ENCODE measurements at places on chromosomes 12 and 14.
A peak's percentile ranks its signal among the peaks of the same experiment; 100 is the strongest.

- no peak for DNase-seq
Observed at GRCh38 chr12:79546466-79547043, 144.2 kb downstream of the PAWR start.

GRCh38 chr12:81968421-81968820 lies 209.3 kb upstream of the PPFIA2 start:
- DNase-seq, result no peak

DNA sequence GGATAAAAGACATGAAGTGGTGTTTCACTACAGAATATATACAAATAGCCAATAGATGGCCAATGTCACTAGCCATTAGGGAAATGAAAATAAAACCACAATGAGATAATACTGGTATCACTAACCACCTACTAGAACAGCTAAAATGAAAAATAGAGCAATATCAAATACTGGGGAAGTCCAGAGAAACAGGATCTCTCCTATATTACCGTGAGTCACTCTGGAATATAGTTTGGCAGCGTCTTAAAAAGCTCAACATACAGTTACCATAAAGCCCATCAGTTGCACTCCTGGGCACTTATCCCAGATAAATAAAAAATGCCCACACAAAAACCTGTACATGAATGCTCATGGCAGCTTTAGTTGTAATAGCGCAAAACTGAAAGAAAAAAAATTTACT lies 101.7 kb downstream of the TMTC1 start:
- DNase-seq, result no peak

DNA sequence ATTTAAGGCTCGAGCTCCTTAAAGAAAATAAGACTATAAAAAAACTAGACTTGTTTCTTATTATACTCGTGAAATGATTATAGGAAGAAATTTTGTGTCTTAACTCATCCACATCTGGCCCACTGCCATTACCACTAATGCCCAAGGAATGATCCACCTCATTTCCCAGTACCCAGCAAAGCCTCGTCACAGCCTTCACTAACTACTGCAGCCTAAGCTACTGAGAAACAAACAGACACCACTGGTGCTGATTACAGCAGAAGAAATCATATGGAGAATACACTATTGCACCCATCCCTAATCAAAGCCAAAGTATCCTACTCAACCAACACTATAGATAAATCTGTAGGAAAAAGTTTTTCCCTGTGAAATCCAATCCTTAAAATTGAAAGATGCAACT lies 205.3 kb upstream of the NAV3 start:
- DNase-seq, result no peak

DNA sequence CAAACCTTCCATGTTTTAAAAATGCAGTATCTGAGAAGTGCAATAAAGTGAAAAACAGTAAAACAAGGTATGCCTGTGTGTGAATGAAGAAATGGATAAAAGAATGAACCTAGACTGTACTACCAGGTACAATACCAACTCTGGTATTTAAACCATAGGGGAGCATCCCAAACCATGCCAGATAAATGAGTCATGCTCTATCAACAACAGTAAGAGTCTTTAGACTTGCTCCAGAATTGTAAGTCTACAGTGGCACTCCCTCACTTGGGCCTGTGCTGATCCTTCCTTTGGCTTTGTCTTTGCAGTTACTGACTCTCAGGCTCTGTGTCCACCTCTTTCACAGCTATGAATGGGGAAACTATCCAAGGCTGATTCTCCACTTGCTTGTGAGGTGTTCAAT lies 38.1 kb downstream of the BBS10 start:
- DNase-seq, result no peak

GRCh38 chr14:68961781-68962584 lies 17.1 kb downstream of the ACTN1 start:
- DNase-seq, result no peak

DNA sequence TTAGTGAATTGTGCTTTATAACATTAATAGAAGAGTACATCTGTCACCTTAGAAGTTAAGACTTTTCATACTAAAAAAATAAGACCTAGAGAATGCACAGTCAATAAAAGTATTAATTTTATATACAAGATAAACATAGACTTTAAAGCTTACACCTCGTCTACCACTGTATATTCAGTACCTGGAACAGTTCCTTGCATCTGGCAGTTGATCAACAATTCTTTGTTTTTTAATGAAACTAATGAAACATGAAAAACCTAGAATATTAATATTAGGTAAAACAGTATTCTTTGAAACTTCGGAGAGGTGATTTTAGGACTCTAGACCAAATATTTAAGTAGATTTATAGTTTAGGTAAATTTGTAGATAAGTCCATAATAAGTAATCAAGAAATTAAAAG lies 4.3 kb downstream of the GOLT1B start:
- no peak for DNase-seq

- peak; percentile 73 for DNase-seq
Observed at GRCh38 chr12:108950991-108951739, 69.7 kb downstream of the SVOP start.

DNA sequence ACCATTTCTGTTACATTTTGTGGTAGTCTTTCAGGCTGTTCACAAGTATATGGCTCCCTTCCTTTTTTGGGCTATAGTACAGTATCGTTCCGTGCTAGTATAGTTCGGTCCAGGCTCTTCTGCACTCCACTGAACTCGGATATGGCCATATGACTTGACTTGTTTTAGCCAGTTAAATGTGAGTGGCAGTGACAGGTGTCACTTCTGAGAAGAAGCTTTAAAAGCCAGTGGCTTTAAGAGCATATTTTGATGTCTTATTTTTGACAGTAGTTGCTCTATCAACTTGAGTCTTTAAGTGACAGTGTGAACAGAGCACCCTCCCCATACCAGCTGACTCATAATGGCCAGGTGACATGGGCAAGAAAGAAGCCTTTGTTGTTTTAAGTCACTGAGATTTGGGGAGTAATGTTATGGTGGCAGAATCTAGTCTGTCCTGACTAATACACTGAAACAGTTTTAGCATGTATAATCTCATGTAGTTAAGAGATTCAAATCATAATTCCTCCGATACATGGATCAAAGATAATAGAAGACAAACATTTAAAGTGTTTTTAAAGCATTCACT lies 64.6 kb downstream of the ANO4 start:
- DNase-seq, result no peak

GRCh38 chr14:75427126-75427481 lies 718 bp upstream of the JDP2 start:
- no peak for DNase-seq

- DNase-seq, result no peak
Observed at GRCh38 chr12:74790931-74791330, 253.3 kb downstream of the ATXN7L3B start.

DNA sequence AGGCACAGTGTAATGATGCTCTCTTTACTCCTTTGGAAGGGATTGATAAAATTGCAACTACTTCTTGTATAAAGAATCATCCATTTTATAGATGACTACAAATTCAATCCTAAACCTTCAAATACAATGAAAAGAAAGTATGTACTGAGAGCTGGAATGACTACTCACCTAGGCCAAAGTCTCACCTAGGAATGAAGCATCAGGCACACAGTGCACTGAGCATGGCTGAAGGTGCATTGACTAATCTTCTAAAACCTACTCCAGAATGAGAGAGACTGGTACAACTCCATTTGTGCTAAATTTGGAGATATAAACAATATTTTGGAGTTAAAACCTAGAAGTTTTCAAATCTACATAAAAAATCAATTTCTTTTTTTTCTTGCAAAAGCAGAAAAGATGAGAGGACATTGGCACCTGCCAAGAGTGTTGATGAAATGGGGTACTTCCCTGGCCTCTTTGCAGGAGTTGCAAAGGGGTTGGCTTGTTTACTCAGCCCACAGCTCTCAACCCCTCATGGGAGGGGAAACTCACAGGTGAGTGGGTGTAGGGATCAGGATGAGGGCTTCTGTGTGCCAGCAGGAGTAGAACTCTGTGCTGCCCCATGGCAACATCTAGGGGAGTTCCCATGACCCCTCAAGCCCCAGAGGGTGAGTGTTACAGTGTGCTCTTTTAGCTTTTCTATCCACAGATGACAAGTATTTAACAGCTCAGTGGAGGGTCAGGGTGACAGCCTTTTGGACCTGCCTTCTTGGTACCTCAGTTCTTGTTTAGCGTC lies 31.3 kb downstream of the CLECL1 start:
- no peak for DNase-seq

DNA sequence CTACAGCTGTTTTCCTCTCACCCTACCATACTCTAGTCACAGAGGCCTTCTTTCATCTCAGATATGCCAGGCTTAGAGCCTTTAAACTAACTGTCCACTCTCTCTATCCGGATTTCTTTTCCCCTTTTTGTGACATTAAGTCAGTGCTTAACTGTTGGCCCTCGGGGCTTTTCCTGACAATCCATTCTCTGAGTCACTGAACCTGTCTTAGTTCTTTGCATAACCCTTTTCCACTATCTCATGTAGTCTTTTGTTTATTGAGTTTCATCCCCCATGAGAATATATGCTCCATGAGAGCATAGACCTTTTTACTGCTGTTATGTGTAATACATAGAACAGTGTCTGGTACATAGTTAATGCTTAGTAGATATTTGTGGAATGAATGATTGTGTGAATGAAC lies 68.7 kb downstream of the PLEKHA5 start:
- no peak for DNase-seq

DNA sequence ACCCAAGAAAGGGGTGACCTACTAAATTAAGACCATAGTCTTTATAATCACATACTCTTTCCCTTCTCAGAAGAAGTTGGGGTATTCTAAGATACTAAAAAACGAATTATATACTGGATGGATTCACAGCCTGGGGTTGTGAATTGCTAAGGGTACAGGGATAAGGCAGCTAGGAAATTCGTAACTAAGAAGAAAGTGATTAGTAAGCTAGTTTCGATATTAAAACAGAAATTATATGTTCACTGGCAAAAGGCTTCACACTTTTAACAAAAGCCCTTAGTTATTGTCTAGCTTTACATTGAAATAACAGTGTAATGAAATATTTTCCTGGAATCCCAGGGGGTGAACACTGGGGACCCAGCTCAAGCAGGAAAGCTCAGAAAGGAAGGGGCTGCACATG lies 35.5 kb upstream of the DYRK2 start:
- no peak for DNase-seq

DNA sequence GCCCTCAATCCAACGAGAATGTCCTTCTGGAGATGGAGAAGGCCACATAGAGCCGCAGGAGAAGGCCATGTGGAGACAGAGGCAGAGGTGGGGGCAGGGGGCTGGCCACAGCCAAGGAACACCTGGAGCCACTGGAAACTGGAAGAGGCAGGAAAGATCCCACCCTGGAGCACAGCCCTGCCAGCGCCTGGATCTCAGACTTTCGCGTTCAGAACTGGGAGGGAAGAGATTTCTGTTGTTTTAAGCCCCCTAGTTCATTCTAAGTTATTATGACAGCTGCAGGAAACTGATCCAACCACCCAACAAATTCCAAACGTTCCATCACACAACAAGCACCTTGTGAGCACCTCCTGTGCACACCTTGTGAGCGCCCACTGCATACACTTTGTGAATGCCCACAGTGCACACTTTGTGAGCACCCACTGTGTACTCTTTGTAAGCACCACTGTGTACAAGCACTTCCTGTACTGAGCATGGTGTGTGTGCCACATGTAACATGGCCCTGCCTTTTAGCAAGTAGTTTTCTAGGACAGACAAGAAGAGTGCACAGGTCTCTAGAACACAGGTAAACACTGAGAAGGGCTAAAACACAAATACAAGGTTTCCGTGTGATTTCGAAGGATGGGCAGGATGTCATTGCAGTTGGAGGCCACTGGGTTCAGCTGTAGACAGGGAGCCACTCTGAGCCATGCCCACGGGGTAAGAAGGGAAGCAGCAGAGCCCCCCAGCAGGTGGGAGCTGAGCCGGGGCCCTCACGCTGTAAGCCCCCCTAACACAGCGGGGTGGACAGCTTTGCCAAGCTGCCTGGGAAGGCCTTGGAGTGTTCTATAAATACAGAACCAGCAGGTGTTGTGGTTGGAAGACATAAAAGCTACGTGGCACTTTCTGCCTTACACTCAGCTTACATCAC lies 15.4 kb downstream of the RIMBP2 start:
- no peak for DNase-seq

GRCh38 chr14:70162358-70162757 lies 26.4 kb downstream of the SLC8A3 start:
- no peak for DNase-seq

DNA sequence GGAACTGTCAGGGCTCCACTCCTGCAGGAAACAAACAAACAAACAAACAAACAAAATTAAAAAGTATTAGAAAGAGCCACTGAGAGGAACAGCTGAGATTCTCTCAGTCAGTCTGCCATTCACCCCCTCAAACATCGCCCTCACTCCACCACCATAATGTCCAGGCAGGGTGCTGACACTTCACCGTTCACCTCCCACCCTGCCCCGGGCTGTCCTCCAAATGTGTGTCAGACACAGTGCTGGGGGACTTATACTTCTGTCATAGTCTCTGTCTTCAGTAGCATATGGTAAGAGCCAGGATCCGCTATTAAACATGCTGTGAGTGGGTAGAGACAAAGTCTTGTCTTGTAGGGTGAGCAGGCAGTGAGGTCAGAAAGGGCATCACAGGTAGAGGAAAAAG lies 28.3 kb downstream of the KRT18 start:
- no peak for DNase-seq

DNA sequence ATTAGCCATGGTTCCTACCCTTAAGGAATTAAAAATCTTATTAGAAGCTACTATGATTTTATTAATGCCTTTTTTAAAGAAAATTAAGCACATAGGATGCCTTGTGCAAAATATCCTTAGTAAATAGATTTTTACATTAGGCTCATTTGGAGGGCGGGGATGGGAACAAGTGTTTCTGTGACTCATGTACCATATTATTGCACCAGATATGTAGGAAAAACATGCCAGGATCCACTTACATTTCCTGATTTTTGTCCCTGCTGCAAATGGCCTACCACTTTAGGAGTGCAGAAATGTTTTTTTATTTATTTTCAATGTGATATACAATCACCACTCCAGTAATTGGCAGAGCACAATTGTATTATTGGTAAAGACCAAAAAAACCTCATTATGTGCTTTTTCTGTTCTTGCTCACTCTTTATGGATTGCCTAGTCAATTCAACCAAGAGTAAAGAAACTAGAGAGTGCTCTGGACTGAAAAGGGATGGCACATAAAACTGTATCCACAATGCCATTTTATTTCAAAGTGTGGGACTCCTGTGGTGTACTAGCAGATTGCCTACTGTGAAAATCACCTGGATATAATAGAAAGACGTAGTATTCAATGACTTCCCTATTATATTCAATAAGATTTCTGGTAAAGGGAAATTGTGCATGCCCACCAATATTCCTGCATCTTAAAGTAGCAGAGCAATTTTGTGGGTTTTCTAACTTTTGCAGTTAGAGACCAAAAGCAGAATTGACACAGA lies 86.9 kb downstream of the ANO6 start:
- DNase-seq, result no peak

GRCh38 chr12:2922329-2922728 lies 31.6 kb downstream of the TULP3 start:
- no peak for DNase-seq

GRCh38 chr12:115871714-115872113 lies 405.8 kb downstream of the MED13L start:
- DNase-seq, result peak; percentile 24

Data from glutamatergic neuron (in vitro differentiated cells).